ENCODE measurements at places on chromosomes 13 and 19.
A peak's percentile ranks its signal among the peaks of the same experiment; 100 is the strongest.

GRCh38 chr13:51043310-51043709 is 67.8 kb downstream of the C13orf42 start:
- no peak for DNase-seq

DNA sequence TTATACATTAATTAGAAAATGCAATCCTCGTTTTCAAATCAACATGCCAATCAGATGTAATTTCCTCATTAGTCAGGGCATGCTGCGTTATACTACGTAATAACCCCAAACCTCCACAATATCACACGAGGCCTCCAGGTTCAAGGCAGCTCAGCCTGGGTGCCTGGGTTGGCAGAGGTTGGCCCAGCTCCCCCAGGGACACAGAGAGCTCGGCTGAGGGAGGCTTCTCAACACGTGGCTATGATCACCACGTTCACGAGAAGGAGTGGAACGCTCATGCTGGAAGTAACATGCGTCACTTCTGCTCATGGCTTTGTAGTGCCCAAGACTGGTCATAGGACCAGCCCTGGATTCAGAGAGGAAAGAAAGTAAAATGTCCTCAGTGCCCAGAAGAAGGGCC is 144.9 kb upstream of the SOX1 start:
- no peak for DNase-seq

DNA sequence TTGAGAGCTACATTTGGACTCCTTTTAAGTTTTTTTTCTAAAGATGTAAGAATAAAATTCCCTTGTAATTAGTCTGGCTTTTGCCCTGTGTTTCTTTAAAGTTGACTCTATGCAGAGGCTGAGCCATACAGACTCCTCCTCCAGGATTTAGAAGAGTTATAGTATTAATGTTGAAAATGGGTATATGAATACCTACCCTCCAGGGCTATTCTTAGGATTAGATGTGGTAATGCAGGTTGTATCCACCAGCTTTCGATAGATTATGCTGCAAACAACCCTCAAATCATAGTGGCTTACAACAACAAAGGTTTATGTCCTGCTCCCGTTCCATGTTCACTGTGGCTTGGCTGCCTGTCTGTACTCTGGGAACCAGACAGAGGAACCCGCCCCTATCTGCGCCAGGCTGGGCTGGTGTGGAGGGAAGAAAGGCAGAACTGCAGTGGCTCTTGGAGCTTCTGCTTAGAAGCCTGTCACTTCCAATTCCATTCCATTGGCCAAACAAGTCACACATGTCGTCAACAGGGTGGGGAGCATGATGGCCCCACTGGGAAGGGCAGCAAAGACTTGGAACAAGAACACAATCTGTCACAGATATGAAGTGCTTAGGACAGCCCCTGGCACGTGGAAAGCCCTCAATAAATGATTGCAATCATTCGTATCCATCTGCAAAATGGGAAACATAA is 290.8 kb downstream of the FOXO1 start:
- DNase-seq, result no peak

DNA sequence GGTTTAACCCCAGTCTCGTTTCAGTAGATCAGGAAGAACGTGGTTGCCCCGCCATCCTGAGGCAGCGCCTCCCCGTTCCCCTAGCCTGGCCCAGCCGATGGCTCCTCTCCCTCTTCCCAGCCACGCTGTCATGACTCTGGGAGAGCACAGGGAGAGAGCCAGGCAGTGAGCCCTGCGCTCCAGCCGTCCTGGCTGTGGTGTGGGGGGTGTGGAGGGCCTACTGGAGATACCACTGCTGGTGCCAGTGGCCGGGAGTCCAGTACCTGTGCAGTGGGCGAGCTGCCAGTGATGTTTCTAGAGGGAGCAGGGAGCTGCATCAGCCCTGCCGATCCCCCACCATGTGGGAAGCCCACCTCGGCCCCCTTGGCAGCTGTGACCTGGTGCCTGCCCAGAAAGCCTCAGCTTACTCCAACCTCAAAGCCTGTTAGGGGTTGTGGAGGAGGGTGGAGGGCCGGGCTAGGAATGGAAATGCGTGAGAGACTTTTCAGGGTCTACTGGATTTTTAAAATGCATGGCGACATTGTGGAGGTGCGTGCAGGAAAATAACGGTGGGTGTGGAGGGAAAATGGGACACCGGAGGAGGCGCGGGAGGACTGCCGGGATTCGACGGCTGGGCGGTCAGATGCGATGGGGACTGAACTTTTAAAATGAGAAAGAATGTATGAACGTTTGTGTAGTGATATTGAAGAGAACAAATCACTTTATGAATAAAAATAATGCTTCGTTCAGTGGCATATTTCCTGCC is 4.9 kb downstream of the TEX29 start:
- DNase-seq, result no peak

GRCh38 chr19:5578097-5578846 is 10.5 kb upstream of the TINCR start:
- DNase-seq, result peak; percentile 54
